ENCODE measurements at places on chromosomes 6 and 20. TPM values are rescaled to one million over a fixed set of nuclear protein-coding genes. Genes with fewer than 3 reads are reported as not detected.

CRISP2 gene
- not detected for total RNA-seq

RNF182 gene
- total RNA-seq = not detected

COL9A3 gene
- 2.7 TPM for total RNA-seq

- peak; percentile 41 for DNase-seq
Observed at GRCh38 chr20:37758332-37758731, 64.5 kb downstream of the CTNNBL1 start.

- DNase-seq = no peak
Observed at GRCh38 chr6:147509891-147510290, 1.4 kb downstream of the SAMD5 start.

- no peak for DNase-seq
Observed at GRCh38 chr6:53049415-53049814, 15.8 kb upstream of the FBXO9 start.

DNA sequence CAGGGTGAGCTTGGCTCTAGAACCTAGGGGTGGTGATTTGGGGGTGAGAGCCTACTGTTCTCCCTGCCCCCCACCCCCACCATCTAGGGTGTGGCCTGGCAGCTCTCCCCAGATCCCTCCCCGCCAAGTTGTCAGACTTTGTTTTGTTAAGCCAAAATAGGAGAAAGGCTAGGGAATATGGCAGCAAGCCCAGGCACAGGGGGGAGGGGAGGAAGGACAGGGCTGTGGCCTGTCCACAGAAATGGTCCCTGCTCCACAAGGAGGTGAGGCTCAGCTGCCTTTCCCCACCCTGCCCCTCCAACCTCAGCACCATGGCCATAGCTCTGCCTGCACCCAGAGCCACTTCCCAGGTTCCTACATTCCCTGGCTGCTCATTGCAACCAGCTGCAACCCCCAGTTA, 17.2 kb downstream of the SCUBE3 start:
- DNase-seq = peak; percentile 84

DNA sequence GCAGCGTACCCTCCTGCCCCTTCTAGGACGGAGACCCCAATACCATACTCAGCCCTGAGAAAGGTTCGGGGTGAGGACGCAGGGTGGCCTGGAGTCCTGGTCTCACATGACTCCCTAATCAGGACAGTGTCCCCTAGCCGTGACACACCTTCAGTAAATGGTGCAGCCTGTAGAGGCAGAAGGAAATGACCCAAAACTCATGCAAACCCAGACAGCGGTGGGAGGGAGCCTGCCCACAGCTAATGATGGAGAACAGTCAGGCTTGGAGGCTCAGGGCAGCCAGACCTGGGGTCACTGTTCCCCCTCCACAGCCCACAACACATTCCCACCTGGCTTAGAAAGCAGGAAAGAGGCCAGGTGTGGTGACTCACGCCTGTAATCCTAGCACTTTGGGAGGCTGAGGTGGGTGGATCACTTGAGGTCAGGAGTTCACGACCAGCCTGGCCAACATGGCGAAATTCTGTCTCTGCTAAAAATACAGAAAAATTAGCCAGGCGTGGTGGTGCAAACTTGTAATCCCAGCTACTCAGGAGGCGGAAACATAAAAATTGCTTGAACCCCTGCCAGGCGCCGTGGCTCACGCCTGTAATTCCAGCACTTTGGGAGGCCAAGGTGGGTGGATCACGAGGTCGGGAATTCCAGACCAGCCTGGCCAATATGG, 8.8 kb upstream of the HMGA1 start:
- DNase-seq = no peak
